A673 (cell line): ENCODE measurements at places on chromosomes 1 and 21. TPM values are rescaled to one million over a fixed set of nuclear protein-coding genes. Genes with fewer than 3 reads are reported as not detected.
A peak's percentile ranks its signal among the peaks of the same experiment; 100 is the strongest.

DNA sequence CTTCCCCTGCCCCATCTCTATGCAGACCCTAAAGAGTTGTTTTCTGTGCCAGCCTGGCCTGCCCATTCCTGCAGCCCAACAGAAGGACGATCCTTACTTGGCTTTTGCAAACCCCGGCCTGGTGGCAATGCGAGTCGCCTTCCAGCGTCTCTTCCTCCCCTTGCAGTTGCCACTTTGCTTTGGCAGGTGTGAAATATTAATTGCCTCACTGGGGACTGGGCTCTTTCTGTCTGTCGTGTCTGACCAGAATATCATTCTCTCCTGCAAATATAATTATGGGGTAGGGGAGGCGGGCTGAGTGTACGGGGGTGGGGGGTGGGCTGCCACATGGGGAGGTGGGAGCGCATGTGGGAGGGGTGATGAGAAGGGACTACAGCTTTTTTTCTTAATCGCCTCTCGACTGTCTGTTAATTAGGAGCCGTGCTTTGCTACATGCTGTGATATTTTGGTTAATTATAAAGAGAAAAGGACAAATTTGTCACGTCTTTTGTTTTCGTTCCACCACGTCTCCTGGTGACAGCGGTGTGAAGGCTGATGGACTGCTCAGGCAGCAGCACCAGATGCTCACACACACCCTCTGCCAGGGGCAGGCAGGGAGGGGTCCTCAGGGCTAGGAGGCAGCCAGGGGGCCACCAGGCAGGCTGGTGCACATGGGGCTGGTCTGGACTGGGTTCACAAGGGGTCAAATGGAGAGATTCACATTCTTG, 80.1 kb upstream of the CD34 start:
- H3K4me1 ChIP-seq = no peaks in the 10 kb centered on the region
- no peak overlapping the region for H3K4me3 ChIP-seq
- DNase-seq = no peak
- H3K36me3 ChIP-seq = no peaks in the 10 kb centered on the region
- H3K27me3 ChIP-seq = peaks cover 15% of the 10 kb centered on the region

The ZNF281 gene
- 22.9 and 24.3 TPM in 2 replicates for total RNA-seq

DNA sequence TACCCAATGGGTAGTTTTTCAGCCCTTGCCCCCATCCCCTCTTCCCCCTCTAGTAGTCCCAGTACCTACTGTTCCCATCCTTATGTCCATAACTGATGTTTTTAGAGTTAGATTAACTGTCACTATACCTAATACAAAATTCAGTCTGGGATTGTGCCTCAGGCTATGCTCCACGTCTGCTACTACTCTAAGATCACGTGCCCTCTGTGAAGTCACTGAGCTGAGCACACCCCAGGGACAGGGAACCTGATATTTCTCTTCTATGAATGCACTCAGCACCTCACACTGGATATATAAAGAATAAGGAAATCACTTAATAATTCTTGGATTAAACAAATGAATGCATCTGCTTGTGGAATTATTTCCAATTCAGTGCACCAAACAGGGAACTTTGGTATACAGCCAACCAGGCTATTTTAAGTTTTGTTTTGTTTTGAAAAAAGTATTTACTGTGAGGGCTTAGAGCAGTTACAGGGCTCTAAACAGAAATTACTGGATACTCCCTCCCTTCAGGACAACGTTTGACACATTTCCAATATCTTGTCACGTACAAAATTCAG, 307.9 kb downstream of the SMYD3 start:
- no peak overlapping the region for H3K27ac ChIP-seq
- H3K27me3 ChIP-seq = no peaks in the 10 kb centered on the region
- H3K4me3 ChIP-seq = no peak overlapping the region

DNA sequence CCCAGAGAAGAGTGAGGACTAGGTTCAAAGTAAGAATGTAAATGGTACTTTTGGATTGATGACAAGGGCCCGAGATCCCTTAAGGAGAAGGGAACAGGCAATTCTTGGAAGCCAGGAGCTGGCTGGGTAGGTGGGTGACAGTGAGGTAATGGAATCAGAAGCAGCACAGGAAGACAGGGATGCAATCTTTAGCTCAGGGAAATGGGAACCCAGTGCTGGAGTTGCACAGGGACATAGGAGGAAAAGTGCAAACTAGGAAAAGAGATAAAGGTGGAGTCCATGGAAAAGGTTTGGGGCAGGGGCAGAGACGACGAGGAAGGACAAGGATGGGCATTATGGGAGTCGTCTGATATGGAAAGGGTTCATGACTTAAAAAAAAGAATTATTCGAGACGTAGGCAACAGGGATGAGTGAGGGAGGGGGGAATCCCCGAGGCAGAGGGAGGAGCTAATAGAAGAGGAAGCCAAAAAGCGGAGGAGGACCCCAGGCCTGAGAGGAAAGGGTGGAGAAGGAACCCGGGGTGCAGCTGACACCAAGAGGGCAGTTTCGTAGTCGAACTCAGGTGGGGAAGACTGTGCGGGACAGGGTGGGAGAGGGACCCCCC, 495 bp downstream of the PI4KB start:
- peak; percentile 63 for DNase-seq
- no peaks in the 10 kb centered on the region for H3K27me3 ChIP-seq
- H3K4me3 ChIP-seq = peak overlapping the region; percentile 66
- H3K27ac ChIP-seq = peak overlapping the region; percentile 97
- H3K36me3 ChIP-seq = peaks cover 19% of the 10 kb centered on the region

- no peak overlapping the region for H3K27ac ChIP-seq
- H3K27me3 ChIP-seq = no peaks in the 10 kb centered on the region
- no peak for DNase-seq
- no peak overlapping the region for H3K4me3 ChIP-seq
- no peaks in the 10 kb centered on the region for H3K36me3 ChIP-seq
- H3K4me1 ChIP-seq = no peaks in the 10 kb centered on the region
These were observed 1147.6 kb upstream of the ADGRL4 start for GRCh38 chr1:80154176-80154575.

The CEP85 gene
- 51.3 and 51.5 TPM in 2 replicates for total RNA-seq

- H3K4me3 ChIP-seq = no peak overlapping the region
- H3K27ac ChIP-seq = no peak overlapping the region
- DNase-seq = no peak
- no peaks in the 10 kb centered on the region for H3K36me3 ChIP-seq
- H3K27me3 ChIP-seq = no peaks in the 10 kb centered on the region
These were observed 77.1 kb downstream of the PGBD5 start for GRCh38 chr1:230349020-230349393.

GRCh38 chr1:84165601-84166000, 21.5 kb downstream of the PRKACB start:
- no peak for DNase-seq
- H3K4me1 ChIP-seq = no peaks in the 10 kb centered on the region
- no peaks in the 10 kb centered on the region for H3K27me3 ChIP-seq
- no peaks in the 10 kb centered on the region for H3K36me3 ChIP-seq
- H3K27ac ChIP-seq = no peak overlapping the region

The TNFRSF4 gene
- total RNA-seq = 0.80 and 1.5 TPM in 2 replicates

- peaks cover 6% of the 10 kb centered on the region for H3K4me1 ChIP-seq
- H3K27ac ChIP-seq = no peak within 1 kb of the TSS
- peak; percentile 77 for DNase-seq
These were observed at the start of gene CFAP126 for GRCh38 chr1:161367684-161368400. Gene CFAP126 (minus strand): TSS chr1:161367876. CDS start chr1:161367868, 8 bp downstream.

DNA sequence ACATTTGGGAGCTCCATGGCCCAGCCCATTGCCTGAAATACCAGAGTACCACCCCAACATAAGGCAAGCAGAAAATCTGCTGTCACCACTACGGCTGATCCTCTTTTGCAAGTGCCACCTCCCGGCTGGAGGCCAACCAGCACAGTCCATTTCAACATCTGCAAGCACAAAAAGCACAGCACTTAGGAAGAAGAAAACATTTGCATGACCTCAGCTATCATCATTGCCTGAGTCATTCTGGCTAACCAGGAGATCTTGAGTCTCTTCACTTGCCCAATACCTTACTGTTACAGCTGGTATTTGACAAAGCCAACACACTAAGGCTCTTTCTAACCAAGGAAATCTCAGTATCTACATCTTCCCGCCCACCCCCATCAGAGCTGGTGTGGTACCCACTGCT, 55.9 kb downstream of the NEK7 start:
- no peak overlapping the region for H3K27ac ChIP-seq
- DNase-seq = no peak
- H3K4me3 ChIP-seq = no peak overlapping the region
- no peaks in the 10 kb centered on the region for H3K36me3 ChIP-seq

GRCh38 chr1:228754646-228755268, 19.5 kb downstream of the RHOU start:
- H3K36me3 ChIP-seq = no peaks in the 10 kb centered on the region
- peaks cover 69% of the 10 kb centered on the region for H3K27me3 ChIP-seq
- no peak overlapping the region for H3K4me3 ChIP-seq
- H3K27ac ChIP-seq = no peak overlapping the region
- DNase-seq = no peak

The INAVA gene
- total RNA-seq = 0.33 and 0.45 TPM in 2 replicates

The UTP11 gene
- total RNA-seq = 109 and 113 TPM in 2 replicates

The RGS16 gene
- 22.1 and 23.1 TPM in 2 replicates for total RNA-seq

DNA sequence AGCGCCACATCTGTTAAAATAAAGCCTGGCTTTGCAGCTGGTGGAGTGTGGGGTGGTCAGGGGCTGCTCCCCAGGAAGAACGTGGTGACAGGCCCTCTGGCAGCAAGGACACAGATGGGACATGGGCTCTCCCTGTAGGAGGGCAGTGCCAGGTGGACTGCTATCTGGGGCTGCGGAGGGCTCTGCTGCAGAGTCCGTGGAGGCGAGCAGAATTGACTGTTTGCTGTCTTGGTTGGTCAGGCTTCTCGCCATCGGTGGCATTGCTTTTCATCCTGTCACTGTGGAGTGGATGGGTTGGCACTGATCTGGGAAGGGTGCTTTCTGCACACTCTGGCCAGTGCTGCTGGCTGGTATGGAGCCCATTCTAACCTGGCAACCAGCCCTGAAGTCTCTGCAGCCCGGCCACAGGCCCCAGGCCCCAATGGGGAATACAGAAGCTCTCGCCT, 103.0 kb downstream of the LAMC2 start:
- H3K4me1 ChIP-seq = no peaks in the 10 kb centered on the region
- no peak overlapping the region for H3K27ac ChIP-seq
- DNase-seq = no peak
- no peaks in the 10 kb centered on the region for H3K27me3 ChIP-seq

GRCh38 chr1:228059634-228060457, 22.7 kb upstream of the ARF1 start:
- no peaks in the 10 kb centered on the region for H3K36me3 ChIP-seq
- DNase-seq = peak; percentile 75
- H3K4me3 ChIP-seq = peak overlapping the region; percentile 43
- peaks cover 8% of the 10 kb centered on the region for H3K4me1 ChIP-seq
- H3K27ac ChIP-seq = no peak overlapping the region

DNA sequence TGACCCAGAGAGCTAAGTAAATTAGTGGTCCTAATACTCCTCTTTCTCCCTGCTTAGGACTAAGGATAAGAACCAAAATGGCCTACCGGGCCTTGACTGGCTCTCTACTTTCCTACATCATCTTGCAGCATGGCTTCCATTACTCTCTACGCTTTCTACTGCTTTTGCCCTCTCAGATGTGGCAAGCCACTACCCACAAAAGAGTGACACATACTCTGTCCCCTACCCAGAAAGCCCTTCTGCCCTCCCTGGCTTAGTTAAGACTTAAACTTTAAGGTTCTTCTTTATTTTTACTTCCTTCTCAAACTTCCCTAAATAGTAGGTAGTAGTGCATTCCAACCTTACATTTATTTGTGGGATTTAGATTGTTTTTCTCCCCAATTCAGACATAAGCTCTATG, 228.1 kb downstream of the TPR start:
- H3K27ac ChIP-seq = no peak overlapping the region
- no peak overlapping the region for H3K4me3 ChIP-seq
- H3K4me1 ChIP-seq = peaks cover 8% of the 10 kb centered on the region
- no peak for DNase-seq

The HSD3B1 gene
- total RNA-seq = not detected in 2 replicates

The ADAMTS1 gene
- total RNA-seq = 14.0 and 17.9 TPM in 2 replicates

DNA sequence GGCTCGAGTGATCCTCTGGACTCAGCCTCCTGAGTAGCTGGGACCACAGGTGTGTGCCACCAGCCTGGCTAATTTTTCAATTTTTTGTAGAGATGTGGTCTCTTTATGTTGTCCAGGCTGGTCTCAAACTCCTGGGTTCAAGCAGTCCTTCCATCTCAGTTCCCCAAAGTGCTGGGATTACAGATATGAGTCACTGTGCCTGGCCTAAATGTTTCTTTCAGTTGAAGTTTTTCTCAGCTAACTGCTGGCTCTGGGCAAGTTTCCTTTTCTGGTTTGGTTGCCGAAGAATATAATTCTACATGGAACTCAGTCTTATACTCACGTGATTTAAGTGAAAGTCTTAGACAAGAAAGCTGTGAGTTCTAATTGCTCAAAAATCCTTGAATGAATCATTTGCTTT, 57.0 kb downstream of the SASS6 start:
- H3K27ac ChIP-seq = peak overlapping the region; percentile 8
- no peak for DNase-seq

DNA sequence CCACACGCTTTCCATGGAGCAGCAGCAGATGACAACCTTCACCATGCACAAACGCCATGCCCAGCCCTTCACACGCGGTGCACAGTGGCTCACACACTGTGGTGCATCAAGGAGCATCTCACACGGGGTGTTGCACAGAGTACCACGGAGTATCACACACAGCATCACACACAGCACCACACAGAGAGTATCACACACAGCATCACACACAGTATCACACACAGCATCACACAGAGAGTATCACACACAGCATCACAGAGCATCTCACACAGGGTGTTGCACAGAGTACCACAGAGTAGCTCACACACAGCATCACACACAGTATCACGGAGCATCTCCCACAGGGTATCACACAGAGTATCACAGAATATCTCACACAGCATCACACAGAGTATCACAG, 122.2 kb upstream of the RAB4A start:
- H3K36me3 ChIP-seq = no peaks in the 10 kb centered on the region
- DNase-seq = no peak
- no peak overlapping the region for H3K27ac ChIP-seq
- H3K4me3 ChIP-seq = no peak overlapping the region
